ENCODE measurements at places on chromosomes 7 and 10. TPM values are rescaled to one million over a fixed set of nuclear protein-coding genes. Genes with fewer than 3 reads are reported as not detected.
A peak's percentile ranks its signal among the peaks of the same experiment; 100 is the strongest.

Gene CHST12
- 29.8 TPM for total RNA-seq

DNA sequence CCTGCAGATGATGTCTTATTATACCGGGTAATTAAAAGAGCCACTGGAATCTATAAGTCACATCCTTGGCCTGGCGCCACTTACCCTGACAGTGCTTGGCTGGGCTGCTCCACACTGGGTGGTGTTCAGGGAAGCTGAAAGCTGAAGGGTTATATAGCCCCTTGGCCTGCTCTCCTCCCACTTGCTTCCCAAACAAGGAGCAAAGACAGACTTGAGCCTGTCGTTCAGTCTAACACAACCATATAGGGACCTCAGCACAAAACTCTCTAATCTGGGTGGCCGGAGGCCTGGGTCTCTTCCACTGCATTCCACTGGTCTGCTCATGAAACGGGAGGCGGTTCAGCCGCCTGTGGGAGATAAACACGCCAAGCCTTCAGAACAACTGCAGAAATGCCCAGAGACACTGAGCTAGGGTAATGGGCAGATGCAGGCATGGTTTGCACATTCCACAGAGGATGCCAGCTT lies at the start of gene ACTA2:
Gene ACTA2, minus strand, starts transcription at position 127 of the 465 bp plus-strand sequence. CDS start 3,843 bp downstream, outside the sequence.
- H3K27ac ChIP-seq: peak within 1 kb of the TSS; percentile 38
- DNase-seq: no peak
- H3K36me3 ChIP-seq: no peaks in the 10 kb centered on the region

DNA sequence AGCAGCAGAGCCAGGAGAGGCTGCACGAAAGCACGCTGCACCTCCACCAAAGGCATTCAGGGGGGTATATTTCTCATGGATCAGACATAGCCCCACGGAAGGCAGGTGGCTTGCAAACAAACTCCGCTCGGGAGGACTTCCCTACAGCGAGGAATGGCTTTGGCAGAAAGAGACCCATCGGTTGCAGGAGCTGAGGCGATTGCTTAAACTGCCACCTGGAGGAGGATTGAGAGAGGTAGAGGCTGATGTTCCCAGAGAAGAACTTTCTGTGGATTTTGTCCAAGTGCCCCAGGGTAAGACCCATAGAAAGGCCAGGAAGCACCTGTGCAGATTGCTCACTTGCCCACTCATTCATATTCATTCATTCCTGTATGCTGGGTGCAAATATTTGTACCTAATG lies 89.1 kb downstream of the NEUROD6 start:
- no peak overlapping the region for H3K27ac ChIP-seq
- DNase-seq: no peak
- H3K27me3 ChIP-seq: no peaks in the 10 kb centered on the region
- no peak overlapping the region for H3K4me3 ChIP-seq
- no peaks in the 10 kb centered on the region for H3K36me3 ChIP-seq
- no peaks in the 10 kb centered on the region for H3K4me1 ChIP-seq

GRCh38 chr7:96663871-96664445 lies 45.7 kb downstream of the SEM1 start:
- H3K4me3 ChIP-seq: no peak overlapping the region
- no peaks in the 10 kb centered on the region for H3K4me1 ChIP-seq
- H3K36me3 ChIP-seq: no peaks in the 10 kb centered on the region
- H3K27ac ChIP-seq: no peak overlapping the region
- H3K27me3 ChIP-seq: no peaks in the 10 kb centered on the region
- DNase-seq: no peak

DNA sequence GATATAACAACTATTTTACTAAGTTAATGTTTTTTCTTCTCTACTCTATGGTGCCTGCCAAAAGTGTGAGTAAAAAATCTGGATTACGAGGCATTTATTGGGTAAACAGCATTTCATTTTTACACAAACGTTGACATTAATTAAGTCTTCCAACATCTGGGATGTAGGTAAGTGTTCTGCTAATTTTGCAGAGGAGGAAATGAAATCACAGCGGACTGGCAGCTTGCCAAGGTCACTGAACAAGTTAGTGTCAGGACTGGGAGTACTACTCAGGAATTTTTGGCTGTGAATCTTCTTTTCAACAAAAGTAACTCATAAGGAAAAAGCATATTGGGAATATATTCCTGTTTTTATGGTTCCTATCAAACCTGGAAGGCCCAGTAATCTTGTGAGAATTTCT lies 612.1 kb upstream of the FZD8 start:
- DNase-seq: no peak
- H3K36me3 ChIP-seq: no peaks in the 10 kb centered on the region
- no peaks in the 10 kb centered on the region for H3K4me1 ChIP-seq
- no peaks in the 10 kb centered on the region for H3K27me3 ChIP-seq
- H3K27ac ChIP-seq: no peak overlapping the region
- no peak overlapping the region for H3K4me3 ChIP-seq

GRCh38 chr10:95458871-95459270 lies 102.3 kb downstream of the SORBS1 start:
- no peaks in the 10 kb centered on the region for H3K27me3 ChIP-seq
- peaks cover 11% of the 10 kb centered on the region for H3K4me1 ChIP-seq
- no peaks in the 10 kb centered on the region for H3K36me3 ChIP-seq
- no peak overlapping the region for H3K4me3 ChIP-seq
- H3K27ac ChIP-seq: no peak overlapping the region

Gene EBF3
- 0.20 TPM for total RNA-seq

Measured in upper lobe of right lung (tissue), 1 donor.